CD4-positive, alpha-beta T cell treated with Interferon gamma for 1 hour (primary cell): ENCODE measurements at places on chromosomes 2 and 18.

DNA sequence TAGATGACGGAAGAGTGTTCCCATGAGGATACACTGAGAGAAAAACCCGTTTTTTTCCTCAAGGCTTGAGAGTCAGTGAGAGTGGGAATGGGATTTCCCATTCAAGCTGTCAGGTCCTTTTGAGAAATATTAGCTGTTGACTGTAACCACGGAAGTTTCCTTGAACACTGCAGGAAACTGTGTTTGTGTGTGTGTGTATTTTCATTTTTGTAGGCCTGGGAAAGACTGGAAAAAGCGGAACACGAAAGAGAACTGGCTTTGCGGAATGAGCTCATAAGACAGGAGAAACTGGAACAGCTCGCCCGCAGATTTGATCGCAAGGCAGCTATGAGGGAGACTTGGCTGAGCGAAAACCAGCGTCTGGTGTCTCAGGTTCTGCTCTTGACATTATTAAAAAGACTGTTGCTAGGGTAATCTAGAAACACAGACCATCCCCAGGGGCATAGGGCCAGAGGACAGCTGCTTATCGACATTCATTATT, 98.8 kb upstream of the EML6 start:
- no peak for DNase-seq

- no peak for DNase-seq
Observed at GRCh38 chr2:30371028-30371689, 75.9 kb upstream of the LCLAT1 start.

DNA sequence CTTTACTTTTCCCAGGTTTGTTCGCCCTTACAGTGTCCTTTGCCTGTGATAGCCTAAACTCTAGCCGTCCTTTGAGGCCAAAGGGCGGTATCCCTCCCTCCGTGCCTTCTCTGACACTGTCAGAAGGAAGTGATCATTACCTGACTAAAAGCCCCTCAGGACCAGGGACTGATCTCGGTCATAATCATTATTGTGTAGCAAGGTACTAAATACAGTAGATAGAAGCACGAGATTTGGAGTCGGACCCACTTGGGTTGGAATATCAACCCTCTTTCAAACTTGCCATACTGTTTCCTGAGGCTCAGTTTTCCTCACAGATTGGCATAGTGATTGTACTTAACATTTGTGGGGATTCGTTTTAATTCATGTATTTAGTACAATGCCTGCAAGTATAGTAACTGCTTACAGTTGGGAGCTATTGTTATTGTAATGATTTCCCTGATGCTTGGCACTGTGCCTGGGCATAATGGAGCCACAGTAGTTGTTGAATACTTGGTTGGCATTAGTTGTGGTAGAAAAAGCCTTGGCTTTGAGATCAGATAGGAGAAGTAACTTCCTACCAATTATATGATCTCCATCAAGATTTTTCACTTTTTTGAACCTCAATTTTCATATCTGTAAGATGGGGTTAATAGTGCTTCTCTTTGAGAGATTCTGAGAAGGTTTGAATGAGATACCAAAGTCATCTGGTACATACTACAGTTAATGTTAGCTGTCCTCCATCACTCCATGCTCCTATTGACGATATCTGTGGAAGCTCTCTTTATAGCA, 836 bp downstream of the STK11IP start:
- no peak for DNase-seq

GRCh38 chr2:16727256-16727655, 61.6 kb upstream of the CYRIA start:
- no peak for DNase-seq

DNA sequence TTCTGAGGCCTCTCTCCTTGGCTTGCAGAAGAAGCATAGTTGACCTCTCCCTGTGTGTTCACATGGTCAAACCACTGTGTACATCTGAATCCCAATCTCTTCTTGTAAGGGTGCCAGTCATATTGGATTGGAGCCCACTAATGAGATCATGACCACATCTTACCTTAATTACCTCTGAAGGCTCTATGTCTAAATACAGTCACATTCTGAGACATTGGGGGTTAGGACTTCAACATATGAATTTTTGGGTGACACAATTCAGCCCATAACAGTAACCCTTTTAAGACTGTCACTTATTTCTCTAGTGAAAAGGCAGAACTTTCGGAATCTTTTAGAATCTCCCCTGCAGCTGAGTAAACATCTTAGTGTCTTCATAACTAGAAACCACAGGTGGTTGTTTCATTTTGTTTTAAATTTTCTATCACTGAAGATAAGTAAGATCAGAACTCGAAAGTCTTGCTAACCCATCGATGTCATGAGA, 33.3 kb downstream of the BMP10 start:
- DNase-seq: no peak

DNA sequence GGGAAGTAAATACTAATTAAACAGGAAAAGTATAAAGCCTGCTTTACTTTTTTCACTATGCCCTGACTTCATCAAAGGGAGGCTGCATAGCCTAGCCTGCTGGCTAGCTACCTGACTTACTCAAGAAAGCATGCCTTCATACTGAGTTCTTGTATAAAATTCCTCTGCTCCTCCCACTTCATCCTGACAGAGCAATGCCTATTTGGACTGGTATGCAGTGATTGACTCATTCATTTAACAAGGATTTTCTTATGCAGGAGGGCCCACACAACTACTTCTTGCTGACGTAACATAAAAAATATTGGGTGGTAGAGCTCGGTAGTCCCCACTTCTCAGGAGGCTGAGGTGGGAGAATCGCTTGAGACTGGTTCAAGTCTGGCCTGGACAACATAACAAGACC, 70.5 kb downstream of the PRPF40A start:
- DNase-seq: no peak

GRCh38 chr18:23812546-23813440, 123.5 kb downstream of the LAMA3 start:
- no peak for DNase-seq

DNA sequence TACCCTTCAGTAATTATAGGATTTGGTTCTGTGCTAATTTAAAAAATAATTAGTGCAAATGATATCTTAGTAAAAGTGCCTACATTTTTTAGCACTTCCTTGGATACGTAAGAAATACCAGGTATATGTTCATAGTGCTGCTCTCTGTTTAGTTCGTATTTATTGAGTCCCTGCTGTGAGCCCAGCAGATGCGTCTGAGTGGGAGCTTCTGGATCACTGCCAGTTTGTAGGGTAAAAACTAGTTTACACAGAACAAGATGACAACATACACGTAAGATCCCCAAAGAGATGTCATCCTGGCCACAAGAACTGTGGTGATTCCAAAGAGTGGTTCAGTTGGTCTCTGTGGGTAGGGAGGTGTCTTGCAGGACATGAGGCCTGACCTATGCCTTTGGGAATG, 103.2 kb downstream of the CTIF start:
- no peak for DNase-seq

DNA sequence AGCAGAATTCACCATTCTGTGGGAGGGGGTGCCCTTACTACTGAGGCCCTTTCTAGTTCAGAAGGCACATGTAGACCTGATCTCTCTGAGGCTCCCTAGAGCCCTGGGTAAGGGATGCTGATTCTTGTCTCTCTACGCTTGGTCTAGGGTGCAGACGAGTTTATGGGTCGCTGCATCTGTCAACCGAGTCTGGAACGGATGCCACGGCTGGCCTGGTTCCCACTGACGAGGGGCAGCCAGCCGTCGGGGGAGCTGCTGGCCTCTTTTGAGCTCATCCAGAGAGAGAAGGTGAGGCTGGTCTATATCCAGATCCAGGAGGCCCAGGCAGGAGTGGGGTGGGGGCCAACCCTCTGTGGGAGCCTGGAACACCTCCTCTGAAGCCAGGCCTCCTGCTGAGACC, 147.2 kb downstream of the DYSF start:
- DNase-seq: no peak

GRCh38 chr2:28355521-28356094, 37.0 kb upstream of the FOSL2 start:
- no peak for DNase-seq

DNA sequence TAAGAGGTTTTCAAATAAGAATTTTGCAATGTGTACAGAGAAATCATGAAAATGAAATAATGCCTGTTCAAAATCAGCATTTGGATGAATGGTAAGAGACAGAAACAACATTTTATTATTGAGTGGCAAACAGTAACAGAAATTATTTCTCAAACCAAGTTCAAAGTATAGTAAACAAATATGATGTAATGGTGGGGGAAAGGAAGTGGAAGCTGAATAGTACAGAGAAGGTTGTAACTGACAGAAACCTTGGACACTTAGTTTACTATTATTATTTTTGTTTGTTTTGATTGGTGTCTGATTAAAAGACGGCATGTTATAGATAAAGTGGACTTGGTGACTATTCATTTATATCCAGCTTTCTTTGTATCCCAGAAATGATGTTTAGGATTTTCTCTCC, 1637.4 kb upstream of the ACVR2A start:
- no peak for DNase-seq

- DNase-seq: no peak
Observed at GRCh38 chr2:220674033-220674432, 898.1 kb downstream of the EPHA4 start.

DNA sequence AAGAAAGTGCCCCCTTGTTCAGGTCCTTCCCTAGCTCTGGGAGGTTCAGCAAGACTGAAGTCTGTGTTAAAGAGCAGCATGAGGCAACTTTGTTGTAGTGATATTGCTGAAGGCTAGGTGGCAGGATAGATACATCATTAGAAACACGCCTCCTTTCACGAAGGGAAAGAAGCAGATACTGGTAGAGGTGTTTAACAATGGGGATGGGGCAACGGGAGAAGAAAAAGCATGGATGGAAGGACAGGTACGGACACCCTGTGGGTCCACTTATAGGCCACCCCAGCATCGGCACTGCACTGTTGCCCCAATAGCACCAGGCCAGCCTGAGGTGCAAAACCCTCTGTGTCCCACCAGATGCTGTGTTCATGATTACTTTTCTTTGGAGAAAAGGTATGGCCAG, 3.5 kb upstream of the IGFBP5 start:
- no peak for DNase-seq

GRCh38 chr2:69755862-69756467, 14.0 kb downstream of the ANXA4 start:
- DNase-seq: no peak

DNA sequence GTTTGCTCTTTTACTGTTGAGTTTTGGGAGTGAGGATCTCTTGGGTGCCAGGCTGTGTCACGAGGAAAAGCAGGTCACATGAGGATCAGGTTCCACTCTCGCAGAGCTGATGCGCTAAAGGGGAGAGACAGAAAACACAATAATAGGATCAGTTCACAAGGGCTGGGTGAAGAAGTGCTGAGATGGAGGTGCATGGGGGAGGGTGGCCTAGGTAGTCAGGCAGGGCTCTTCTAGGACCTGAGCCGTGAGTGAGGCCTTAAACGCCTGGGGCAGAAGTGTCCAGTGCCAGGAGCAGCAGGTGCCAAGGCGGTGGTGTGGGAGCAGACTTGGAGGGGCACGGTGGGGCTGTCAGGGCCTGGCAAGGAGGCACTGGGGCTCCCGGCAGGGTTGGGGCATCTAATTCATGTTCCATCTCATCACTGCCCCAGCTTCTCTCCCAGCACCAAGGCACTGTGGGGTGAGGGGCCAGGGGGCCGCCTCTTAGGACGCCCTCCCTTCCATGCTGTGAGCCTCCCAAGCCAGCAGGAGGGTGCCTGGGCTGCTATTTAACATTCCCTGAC, 9.3 kb downstream of the KCNIP3 start:
- no peak for DNase-seq

DNA sequence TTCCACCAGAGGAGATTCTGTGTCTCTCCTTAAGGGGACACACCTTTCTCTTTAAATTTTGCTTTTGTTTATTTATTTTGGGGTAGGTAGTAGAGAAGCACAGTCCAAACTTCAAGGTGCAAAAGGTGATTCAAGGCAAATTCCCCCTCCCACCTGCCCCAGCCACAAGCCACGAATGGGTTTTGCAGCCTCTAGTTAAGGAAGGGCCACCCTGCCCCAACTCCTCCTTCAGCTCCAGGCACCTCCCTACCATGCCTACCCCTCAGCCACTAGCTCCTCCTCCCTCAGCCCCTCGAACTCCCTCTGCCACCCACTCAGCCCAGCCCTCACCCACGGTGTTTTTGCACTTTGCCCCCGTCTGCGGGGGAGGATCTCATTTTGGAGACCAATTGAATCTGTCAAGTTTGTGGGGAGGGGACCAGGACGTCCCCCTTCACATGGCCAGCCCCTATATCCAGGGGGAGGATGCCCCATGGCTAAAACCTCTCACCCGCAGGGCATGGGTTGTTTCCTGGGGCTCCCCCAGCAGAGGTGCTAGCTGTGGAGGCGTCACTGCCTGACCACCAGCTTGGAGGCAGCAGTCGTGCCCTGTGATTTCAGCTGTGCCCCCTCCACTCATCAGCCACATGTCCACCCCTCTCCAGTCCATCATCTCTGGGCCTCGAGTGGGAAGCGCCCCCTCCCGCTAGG, 4.5 kb downstream of the HAAO start:
- DNase-seq: no peak

DNA sequence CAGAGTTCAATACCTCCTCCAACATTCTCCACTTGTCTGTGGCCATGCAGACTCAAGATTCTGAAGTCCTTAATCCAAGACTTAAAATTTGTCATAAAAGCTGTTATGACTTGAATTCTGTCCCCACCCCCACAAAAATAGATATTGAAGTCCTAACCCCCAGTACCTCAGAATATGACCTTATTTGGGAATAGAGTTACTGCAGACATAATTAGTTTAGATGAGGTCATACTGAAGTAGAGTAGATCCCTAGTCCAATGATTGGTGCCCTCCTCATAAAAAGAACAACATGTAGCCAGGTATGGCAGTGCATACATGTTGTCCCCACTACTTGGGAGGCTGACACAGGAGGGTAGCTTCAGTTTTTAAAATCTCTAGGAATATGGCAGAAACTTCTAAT, 9.2 kb downstream of the TPGS2 start:
- DNase-seq: no peak

DNA sequence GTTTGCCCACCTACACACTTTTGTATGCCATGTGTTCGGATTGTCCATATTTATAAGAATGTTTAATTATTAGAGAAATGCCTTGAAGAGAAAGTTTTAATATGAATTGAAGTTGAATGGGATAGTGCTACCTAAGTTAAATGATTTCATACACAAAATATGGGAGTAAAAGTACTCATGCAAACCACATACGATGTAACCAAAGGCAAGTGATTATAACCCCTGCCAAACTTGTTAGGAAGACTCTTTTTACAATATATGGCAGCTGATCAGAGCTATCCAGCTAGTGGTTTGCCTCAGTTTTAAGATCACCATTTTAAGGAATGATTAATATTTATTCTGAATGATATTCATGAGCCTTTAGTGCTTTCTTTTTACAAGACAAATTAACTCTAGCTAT, 106.7 kb downstream of the MYO1B start:
- DNase-seq: no peak

DNA sequence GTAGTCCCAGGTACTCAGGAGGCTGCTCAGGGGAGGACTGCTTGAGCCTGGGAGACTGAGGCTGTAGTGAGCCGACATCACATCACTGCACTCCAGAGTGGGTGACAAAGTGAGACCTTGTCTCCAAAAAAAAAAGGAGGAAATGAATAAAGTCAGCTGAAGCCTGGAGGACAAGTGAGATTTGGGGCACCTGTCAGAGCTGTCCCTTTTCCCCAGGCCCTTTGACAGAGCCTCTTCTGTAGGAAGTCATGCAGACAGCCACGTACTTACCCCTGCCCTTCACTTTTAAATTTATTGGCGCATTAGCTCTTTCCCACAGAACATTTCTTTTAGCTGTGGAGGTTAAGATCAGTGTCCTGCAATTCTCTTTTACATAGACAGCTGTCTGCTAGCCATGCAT, 151.0 kb upstream of the DNMT3A start:
- no peak for DNase-seq
